SK-N-DZ (cell line): ENCODE measurements at places on chromosomes 3 and 15.

- DNase-seq = no peak
These were observed 57.2 kb downstream of the NIPA2 start for GRCh38 chr15:22895465-22896190.

GRCh38 chr3:83092521-83093221, 1331.2 kb upstream of the GBE1 start:
- DNase-seq = no peak

- no peak for DNase-seq
These were observed 26.3 kb downstream of the CCDC13 start for GRCh38 chr3:42746455-42747450.

- DNase-seq = no peak
These were observed 74.3 kb upstream of the VGLL4 start for GRCh38 chr3:11717768-11718636.

DNA sequence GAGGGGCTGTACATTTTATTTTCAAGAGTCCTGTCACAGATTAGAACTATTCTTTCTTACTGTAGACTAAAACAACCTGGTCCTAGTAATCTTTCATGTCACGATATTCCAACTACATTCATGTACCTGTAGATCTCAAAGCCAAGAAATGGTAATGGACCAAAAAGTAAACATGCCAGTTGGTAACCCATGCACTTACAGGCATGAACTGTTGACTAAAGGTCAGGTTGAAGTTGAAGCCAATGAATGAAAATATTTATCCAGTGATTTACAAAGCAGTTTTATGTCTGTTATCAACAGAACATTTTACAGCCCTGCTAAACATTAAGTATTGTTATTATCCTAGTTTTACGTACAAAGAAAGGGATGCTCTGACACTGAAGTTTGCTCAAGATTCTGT, 25.3 kb downstream of the LRRC57 start:
- no peak for DNase-seq

GRCh38 chr3:117479095-117479494, 769.5 kb downstream of the TUSC7 start:
- DNase-seq = no peak

GRCh38 chr3:63967675-63968611, 55.4 kb downstream of the PSMD6 start:
- no peak for DNase-seq

DNA sequence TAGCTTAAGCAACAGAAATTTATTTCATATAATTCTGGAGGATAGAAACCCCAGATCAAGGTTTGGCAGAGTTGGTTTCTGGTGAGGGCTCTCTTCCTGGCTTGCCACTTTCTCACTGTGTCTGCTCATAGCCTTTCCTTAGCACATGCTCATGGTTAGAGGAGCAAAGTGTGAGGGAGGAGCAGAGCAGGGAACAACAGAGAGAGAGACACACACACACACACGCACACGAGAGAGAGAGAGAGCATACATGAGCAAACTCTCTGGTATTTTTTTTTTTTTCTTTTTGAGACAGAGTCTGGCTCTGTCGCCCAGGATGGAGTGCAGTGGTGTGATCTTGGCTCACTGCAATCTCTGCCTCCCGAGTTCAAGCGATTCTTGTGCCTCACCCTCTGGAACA, 36.8 kb upstream of the ZDHHC23 start:
- no peak for DNase-seq

GRCh38 chr3:19901918-19902317, 32.1 kb downstream of the EFHB start:
- no peak for DNase-seq

- peak; percentile 9 for DNase-seq
These were observed 1.0 kb downstream of the C15orf61 start for GRCh38 chr15:67521783-67522568.

- no peak for DNase-seq
These were observed 98.9 kb upstream of the SLC6A6 start for GRCh38 chr3:14303336-14304100.

- DNase-seq = no peak
These were observed 7.3 kb downstream of the ESYT3 start for GRCh38 chr3:138441742-138442141.

DNA sequence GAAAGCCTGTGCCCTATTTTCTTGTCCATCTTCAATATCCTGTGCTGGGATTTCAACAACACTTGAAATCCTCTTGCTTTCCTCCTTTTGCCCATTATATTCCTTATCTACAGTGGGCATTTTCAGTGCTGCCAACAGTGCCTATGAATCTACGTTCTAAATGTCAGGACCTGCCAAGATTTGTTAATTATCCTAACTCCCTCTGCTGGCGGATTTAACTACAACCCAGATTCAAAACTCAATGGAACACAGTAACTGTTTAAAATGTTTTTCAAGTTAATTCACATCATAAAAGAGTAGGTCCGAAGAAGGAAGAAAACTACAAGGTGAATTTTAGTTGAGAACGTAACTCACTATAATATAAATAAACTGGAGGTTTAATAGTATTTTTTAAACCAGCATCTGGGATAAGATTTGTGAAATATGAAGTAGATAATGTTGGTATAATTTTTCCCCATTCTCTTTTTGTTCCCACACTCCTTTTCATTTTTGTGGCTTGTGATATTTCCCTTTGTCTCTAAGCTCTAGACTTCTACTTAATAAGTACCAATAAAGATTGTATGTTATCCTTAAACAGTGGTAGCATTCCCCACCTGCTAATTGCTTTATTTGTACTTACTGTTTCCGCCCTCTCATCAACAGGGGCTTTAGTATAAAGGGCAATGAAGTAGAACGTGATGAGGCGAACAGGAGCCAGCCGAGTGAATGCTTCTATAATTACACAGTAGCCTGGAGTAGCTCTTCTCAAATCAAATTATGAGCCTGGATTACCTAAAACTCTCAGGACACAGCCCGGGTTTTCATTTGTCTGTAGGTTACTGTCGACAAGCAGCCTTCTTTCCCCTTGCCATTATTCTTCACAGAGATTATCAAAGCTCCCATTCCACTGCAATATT, 302.5 kb upstream of the ATP11B start:
- peak; percentile 73 for DNase-seq

- DNase-seq = no peak
These were observed 44.8 kb upstream of the HACD2 start for GRCh38 chr3:123629747-123630047.

DNA sequence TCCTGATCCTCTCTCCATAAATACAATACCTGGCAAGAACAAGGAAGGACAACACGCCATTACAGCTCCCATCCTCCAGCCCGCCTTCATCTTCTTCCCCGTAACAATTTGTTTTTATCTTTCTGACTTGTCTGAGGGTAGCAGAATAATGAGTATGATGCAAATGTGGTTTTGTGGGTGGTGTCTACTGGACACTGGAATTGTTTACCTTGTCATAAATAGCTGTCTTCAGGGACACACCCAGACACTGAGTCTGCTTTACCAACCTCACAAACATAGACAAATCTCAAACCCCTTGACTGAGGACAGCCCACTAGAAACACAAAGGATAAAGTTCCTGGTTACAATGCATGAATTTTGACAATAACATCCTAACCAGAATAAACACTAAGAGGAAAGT, 13.4 kb downstream of the WDR72 start:
- no peak for DNase-seq

DNA sequence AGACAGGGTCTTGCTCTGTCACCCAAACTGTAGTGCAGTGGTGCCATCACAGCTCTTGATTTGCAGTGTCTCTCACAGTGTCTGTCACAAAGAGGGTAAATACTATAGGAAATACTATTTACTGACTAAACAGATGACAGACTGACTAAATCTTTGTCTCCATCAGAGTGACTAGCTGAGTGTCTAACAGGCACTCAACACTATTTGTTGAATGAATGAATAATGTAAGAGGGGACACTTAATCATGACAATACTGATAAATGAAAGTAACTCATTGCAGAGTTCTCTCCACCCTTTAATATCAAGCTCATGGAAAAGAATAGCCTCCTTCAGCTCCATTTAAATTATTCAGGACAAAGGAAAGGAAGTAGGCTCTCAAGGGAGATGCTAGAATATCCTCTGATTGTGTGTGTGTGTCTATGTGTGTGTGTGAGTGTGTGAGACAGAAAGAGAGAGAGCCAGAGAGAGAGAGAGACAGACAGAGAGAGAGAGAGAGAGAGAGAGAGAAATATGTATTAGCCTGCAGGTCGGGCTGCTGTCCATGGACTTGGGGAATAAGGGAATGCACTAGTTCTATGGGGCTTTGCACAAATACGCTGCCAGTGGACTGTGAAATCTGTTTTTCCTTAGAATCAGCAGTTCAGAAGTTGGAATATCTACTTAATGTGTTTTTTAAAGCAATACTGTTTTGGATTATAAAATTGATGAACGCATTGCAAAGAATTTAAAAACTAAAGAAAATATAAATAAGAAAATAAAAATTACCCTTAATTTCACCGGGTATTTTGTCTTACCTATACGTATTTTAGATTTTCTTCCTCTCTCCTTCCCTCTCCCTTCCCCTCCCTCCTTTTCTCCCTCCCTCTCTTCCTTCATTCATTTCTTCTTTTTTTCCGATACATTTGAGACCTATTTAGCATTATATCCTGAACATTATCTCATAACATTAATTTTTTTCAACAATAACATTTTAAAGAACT, 132.9 kb upstream of the LRIG1 start:
- DNase-seq = no peak

DNA sequence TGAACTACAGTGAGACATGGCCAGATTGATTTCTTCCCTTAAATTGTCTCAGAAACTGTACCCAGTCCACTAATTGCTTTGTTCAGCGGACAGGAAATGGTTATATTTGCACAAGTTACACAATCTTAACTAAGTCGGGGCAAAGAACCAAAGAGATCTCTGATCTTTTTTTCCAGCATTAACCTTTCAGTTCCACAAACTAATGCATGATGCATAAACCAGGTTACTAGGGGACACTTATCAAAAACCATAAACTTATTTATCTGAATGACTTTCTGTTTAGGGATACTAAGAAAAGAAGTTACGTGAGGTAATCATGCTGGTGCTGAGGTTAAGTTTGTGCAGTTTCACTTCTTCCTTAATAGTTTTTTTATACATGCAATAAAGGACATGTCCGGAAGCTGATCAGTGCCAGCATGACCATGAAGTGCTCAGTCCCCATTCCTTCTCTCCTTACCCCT, 22.4 kb downstream of the FNDC3B start:
- DNase-seq = no peak

DNA sequence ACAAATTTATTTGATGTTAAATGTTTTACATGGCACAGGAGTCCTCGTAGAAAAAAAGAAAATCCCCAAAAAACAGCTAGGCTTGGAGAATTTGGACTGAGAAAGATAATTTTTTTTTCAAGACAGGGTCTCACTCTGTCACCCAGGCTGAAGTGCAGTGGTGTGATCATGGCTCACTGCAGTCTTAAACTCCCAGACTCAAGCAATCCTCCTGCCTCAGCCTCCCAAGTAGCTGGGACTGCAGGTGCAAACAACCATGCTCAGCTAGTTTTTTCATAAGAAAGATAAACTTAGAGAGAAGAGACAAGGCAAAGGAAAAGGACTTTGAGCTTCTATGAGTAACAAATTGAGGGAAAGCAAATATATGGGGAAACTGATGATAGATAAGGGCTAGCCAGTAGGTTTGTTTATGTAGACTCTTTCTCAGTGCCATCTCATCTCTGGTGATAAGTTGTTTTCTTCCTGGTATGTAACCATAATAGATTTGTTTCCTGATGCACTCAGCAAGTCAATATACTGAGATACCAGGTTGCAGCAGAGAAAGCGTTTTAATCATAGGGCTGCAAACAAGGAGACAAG, 13.1 kb upstream of the TRMT10C start:
- no peak for DNase-seq

GRCh38 chr3:30285188-30286006, 321.0 kb upstream of the TGFBR2 start:
- DNase-seq = peak; percentile 40

DNA sequence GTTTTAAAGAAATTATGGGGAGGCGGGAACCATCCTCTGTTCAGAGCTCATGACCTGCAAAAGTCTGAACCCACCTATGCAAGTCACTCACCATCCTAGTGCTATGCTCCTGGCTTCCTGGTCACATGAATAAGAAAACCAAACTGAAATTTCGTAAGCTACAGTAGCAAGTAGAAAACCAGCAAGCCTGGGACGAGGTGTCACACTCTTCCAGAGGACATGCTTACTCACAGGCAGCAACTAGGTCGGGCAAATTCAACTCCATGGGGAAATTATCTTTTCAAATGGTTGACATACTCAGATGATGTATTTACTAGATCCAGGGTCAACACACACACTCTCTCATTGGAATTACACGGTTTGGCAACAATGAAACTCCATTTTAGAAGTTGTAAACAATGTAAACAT, 31.3 kb downstream of the LDHAL6B start:
- no peak for DNase-seq

DNA sequence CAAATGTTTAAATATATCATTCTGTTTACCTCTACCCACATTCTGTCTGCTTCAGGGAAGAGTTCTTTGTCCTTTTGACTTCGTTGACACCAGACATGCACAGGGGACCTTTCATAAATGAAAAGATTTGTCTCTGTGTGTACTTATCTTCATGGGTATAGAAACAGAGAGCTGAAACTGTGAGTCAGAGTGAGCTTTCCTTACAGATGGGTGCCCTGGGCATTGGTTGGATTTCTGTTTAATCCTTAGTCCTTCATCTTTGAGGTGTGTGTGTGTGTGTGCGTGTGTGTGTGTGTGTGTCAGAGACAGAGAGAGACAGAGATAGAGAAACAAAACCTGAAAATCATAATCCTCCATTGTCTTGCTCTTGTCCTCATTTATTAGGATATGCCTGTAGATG, 517.4 kb downstream of the TUSC7 start:
- DNase-seq = no peak

- DNase-seq = no peak
These were observed 310.0 kb upstream of the UBE2E2 start for GRCh38 chr3:22893101-22893500.

DNA sequence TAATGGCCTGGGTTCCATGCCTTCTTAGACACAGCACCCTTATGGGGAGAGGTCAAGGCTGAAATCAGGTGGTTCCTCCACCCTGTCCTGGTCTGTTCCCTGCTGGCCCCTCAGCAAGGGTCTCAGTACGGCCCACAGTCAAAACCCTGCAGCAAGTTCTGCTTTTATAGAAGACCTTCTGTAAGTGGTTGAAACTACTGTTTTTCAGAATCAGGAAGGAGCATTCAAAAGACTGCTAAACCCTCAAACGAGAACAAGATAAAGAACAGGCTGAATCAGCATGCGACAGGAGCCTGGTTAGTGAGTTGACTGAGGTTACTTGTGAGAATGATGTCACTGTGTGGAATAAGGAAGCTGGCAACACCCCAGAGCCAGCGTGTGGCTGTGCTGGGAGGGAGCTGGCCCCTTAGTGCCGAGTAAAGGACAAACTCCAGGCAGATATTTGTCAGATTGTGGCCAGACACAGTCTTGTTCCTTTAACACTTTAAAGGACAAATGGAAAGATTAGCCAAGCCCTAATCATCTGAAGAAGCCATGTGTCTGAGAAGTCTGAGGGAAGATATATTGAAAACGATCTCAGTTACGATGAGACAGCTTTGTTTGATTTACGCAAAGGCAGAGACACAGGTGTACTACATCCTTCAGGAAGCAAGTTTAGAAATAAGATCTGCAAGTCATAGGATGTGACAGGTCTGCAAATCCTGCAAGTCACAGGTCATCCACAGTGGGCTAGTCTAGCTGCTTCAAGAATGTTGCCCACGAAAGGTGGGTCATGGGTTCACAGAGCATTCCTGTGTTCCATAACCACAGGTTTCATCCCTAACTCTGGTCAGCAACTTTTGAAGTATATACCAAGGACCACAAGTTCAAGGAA, 54.0 kb downstream of the B3GNT5 start:
- no peak for DNase-seq
